OCI-LY7 (cell line): ENCODE measurements at places on chromosomes 6 and 20.

DNA sequence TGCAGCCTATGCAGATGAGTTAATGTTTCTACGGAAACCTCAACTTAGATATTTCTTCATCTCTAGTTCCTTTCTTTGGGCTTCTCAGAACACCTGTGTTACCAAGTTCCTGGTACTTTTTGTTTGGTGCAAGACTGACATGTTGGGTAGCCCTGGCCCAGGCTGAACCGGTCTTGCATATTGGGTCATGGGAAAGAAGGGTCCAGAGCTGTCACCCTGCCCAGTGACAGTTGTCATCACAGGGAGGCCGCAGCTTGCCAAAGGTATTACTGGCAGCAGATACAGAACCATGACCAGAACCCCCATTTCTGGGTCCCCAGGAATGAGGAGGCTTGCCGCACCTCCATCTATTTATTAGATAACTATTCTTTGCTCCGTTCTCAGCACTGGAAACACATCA lies 40.2 kb downstream of the PDYN start:
- DNase-seq: peak; percentile 62

DNA sequence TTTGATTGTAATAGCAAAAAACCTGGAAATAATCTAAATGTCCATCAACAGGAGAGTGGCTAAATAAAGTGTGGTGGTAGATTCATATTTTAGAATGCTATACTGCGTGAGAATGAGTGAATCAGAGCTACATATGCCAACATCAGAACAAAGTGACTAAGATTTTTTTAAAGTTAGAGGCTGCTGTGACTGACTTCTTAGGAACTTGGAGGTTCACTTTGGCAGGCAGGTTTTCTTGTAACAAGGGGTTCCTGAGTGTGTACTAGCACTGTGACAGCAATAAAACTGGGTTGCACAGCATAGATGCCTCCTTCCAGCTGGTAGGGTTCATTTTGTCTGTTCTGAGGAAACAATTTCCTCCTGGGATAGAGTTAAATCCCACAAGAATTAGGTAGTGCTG lies 75.3 kb upstream of the ENPP5 start:
- DNase-seq: no peak

- no peak for DNase-seq
Measured at GRCh38 chr6:131356161-131356560, 216.9 kb upstream of the ARG1 start.

DNA sequence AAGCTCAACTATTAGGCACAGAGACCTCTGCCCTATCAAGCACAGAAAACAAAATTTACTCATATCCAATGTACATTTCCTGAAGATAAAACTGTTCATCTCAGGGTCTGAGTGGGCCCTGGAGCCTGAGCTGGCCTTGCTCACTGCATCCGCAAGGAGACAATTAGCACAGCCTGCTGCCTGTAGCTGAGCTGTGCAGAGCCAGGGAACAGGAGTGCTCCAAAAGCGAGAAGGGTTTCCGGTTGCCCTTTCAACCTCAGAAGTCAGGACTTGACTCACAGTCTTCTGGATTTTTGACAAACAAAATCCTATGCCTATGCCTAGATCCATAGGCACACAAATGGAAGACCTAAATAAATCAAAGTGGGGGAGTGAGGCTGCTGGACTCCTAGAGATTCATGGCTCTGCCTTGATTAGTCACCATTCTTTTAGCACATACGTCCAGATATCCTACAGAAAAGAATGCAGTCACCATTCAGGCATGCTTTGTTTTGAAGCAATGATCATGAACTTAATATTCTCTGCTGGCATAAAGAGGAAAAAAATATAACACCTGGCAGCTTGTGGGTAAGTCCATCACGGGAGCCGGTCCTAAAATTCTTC lies 73.5 kb downstream of the BFSP1 start:
- no peak for DNase-seq

- DNase-seq: no peak
Measured at GRCh38 chr6:167302074-167302473, 11.0 kb downstream of the UNC93A start.

- no peak for DNase-seq
Measured at GRCh38 chr6:155491421-155491820, 35.8 kb upstream of the NOX3 start.

GRCh38 chr6:32761072-32761471 lies 2.3 kb downstream of the HLA-DQB2 start:
- no peak for DNase-seq

GRCh38 chr20:10667560-10668167 lies 6.1 kb downstream of the JAG1 start:
- DNase-seq: no peak

GRCh38 chr6:126380072-126380583 lies 40.2 kb downstream of the CENPW start:
- DNase-seq: no peak

GRCh38 chr6:150528648-150529285 lies 70.9 kb upstream of the PLEKHG1 start:
- no peak for DNase-seq

DNA sequence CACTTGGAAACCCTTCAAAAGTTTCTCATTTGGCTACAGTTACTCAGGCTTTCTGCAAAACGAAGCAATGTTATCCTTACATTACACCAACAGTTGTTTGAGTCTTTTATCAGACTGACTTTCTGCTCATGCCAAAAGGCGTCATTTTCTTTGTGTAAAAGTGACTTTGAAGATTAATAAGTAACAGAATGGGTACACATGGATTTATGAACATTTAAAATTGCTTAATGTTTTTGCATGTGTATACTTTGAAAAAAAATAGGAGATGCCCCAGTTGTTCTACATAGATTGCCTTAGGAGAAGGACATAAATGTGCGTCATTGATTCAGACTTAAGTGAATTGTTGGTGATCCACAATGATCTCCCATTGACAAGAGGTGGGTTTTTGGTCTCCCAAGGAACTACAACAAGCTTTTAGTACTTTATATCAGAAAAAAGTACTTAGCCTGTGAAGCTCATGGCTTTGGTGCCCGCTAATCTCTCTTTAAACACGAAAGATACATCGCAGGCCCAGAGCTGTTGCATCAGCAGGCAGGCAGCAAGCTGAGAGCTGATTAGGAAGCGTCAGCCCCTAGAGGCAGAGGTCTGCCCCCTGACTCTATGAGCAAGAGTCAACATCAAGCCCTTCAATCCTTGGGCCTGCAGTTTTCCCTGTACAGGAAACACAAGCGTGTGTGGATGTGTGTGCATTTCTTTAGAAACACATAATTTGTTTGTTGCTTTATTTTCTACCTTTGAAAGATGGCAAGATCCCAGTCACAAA lies 45.9 kb downstream of the SLC22A3 start:
- DNase-seq: no peak
